T-helper 1 cell (primary cell): ENCODE measurements at places on chromosomes 2 and 18.

DNA sequence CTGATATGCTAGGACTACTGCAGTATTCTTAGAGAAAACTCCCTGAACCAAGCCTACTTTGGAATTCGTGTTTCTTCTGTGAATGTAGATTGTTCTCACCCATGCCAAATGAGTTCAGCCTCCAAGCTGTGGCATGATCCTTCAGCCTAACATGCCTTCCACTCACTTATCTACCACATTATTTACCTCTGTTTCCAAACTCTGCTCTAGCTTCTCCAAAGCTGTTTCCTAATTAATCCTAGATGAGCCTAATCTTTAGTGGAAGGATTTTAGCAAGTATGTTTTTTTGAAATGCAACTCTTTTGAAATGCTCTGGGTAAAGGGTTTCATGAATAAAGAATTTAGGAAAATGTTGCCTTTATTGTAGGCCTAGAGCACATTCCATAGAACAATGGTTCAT is 152.9 kb upstream of the MMADHC start:
- DNase-seq = no peak

DNA sequence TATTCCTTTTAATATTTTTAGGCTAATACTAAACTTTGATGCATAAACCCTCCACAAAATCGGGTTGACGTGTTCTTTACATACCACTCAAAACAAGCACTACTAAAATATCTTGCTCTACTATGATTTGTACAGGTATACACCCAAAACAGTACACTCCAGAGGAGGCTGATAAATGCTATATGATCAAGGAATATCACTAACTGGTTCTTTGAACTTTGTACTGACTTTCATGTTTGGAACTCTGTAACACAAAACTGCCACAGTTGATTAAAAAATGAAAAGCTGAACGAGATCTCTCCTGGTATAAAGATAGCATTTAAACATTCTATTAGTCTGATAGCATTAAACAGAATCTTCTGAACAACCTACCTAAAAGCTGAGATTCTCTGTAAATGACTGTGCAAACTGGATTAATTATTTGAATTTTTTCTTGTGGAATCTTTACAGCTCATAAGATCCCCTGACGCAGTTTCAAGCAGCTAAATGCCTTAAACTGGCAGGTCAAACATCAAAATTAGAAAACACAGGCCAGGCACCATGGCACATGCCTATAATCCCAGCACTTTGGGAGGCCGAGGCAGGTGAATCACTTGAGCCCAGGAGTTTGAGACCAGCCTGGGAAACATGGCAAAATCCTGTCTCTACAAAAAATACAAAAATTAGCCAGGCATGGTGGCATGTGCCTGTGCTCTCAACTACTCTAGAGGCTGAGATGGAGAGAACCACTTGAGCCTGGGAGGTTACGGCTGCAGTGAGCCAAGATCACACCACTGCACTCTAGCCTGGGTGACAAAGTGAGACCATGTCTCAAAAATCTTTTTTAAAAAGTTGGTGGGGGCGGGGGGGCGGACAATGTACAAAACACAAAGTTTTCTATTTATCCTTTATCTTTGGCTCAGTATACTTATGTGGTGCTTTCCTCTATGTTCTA is 150.6 kb downstream of the EXOC6B start:
- no peak for DNase-seq

GRCh38 chr2:29014331-29014730 is 33.2 kb downstream of the TOGARAM2 start:
- DNase-seq = no peak

- DNase-seq = no peak
Observed at GRCh38 chr2:36376319-36376765, 20.8 kb downstream of the CRIM1 start.

DNA sequence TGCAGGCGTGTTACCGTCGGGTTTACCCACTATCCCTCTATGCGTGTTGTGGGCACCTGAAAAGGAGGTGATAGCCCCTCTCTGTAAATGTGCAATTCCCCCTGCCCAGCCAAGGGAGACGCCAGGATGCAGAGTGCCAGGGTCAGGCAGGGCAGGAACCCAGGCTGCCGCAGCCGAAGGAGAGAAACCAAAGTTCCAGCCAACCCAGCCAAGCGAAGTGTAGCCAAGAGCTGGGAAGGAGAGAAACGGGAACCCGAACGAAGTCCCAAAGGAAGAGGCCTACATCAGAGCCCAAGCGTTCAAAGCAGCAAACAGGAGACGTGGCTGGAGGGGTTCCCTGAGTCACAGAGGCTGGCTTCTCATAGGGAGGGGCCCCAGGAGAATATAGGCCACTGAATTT is 24.2 kb upstream of the SPR start:
- DNase-seq = no peak

DNA sequence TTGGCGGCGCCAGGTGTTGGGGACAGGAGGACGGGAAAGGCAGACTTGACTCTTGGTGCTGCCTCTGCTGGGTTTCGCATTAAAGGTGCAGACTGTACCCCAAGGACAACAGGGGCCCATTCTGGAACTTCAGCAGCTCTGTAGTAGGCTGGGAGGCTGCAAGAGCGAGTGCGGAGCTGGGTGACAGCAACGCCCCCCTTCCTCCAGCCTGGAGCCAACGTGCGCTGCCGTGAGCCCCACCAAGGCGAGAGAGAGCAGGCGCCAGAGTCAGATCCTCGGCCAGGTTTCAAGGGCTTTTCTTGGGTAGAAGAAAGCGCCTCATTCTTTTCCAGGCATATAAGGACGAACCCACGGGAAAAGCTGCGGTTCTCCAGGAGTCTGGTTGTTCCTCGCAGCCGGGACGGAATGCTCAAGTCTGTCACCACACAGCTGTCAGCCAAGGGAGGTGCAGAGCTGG is 1.9 kb downstream of the DOK6 start:
- no peak for DNase-seq

- no peak for DNase-seq
Observed at GRCh38 chr18:22528291-22528690, 110.6 kb upstream of the CTAGE1 start.

DNA sequence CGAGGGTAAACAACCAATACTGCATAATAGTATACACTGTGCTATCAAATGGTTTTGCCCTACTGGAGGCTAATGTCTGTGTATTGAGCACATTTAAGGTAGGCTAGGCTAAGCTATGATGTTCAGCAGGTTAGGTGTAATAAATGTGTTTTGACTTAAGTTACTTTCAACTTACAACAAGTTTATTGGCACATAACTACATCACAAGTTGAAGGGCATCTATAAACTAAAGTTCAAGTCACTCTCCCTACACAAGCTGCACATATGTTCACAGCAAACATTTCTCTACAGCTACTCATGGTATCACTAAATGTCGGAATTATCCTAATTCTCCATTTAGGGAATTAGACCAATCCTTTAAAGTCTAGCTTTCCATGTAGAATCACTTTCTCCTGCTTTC is 11.4 kb downstream of the ARL5A start:
- DNase-seq = no peak

DNA sequence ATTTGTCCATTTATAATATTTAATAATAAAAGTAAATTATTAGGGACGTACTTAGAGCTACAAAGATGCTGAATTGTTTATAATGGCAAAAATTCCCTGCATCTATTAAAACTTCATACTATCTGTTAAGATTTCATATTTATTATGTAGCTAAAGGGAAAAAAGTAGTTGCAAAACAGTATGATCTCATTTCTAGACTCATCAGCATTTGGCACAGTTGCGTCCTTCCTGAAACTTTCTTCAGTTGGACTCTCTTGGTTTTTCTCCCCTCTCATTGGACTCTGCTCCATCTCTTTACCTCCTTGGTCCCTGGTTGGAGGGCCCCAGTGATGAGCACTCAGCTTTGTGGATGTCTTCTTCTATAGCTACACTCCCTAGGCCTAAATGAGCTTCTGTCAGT is 99.6 kb downstream of the TMEM247 start:
- no peak for DNase-seq

GRCh38 chr2:165745916-165746315 is 48.1 kb downstream of the GALNT3 start:
- DNase-seq = no peak

- DNase-seq = no peak
Observed at GRCh38 chr2:149329489-149330126, 779 bp upstream of the LYPD6 start.

DNA sequence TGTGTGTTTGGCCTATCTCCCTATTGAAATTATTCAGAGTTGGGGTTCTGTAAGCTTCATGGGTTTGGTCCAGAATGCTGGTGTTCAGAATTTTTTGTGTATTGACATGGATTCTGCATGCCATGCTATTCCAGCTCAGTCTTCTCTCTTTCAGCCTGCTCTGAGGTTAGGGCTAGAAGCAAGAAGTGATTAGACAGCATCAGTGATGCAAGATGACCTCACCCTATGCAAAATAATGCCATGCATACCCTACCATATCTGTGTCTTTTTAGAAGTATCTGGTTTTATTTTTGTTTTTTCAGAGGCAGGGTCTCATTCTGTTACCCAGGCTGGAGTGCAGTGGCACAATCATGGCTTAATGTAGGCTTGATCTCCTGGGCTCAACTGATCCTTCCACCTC is 175.6 kb upstream of the SKOR2 start:
- no peak for DNase-seq

DNA sequence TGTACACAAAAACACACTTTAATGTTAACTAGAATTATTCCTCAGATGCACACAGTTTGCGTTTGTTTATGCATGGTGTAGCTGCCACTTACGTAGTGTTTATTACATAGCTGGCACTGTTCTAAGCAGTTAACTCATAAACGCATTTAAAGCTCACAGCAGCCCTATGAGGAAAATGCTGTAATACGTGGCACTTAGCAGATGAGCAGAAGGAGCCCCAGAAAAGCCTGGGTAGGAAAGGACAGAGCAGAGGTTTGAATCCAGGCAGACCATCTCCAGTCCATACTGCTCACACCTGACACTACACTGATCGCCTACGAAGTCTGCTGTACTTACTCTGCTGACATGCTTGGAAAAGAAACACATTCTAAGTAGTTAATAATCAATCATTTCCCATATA is 66.6 kb downstream of the BCL2 start:
- DNase-seq = no peak

DNA sequence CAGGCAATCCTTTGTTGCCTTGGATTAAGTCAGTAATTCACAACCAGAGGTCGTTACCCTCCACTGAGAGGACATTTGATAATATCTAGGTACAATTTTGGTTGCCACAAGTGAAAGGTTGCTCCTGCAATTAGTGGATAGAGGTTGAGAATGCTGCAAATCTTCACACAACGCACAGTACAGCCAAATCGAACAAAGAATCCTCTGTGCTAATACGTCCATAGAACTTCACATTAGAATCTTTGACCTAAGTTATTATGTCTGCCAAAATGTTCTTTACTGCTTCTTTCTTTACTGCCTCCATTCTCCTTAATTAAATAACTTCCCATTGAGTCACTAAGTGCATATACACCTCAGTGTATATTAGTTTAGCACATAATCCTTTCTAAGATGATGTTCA is 879.5 kb downstream of the TRIB2 start:
- no peak for DNase-seq

DNA sequence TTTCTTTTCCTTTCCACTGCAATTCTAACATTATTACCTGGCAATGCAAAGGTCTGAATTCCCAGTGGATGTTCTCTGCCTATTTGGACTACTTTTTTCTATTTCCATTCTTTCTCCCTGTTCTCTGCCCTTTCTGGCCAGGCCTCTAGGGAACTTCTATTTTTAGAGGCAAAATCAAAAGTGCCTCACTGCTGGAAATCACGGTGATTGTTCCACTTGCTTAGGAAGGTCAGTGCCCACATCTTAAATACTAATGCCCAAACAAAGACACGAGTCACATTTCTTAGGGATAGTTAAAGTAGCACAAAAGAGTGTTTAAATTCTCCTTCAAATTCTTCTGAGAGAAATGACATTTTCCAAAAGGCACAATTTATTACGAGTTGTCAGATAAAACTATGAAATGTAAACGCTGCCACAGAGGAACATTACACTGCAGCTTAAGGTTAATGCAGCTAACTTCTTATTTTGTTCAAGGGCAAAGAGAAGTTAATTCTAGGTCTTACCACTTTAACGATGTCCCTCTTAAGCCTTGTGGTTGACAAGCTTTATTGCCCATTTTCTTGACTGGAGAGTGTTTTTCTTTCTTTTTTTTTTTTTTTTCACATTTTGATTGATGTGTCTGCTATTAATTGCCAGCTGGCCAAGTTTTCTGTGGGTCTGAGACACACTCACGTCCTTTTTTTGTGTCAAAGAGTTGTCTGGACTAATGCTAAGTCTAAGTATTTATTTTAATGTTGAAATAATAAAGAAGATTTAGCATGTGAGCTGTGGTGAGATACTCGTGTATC is 34.7 kb downstream of the ST6GAL2 start:
- no peak for DNase-seq

- no peak for DNase-seq
Observed at GRCh38 chr18:23593720-23594119, 7.4 kb upstream of the NPC1 start.

- no peak for DNase-seq
Observed at GRCh38 chr18:8951491-8951890, 151.0 kb upstream of the NDUFV2 start.

DNA sequence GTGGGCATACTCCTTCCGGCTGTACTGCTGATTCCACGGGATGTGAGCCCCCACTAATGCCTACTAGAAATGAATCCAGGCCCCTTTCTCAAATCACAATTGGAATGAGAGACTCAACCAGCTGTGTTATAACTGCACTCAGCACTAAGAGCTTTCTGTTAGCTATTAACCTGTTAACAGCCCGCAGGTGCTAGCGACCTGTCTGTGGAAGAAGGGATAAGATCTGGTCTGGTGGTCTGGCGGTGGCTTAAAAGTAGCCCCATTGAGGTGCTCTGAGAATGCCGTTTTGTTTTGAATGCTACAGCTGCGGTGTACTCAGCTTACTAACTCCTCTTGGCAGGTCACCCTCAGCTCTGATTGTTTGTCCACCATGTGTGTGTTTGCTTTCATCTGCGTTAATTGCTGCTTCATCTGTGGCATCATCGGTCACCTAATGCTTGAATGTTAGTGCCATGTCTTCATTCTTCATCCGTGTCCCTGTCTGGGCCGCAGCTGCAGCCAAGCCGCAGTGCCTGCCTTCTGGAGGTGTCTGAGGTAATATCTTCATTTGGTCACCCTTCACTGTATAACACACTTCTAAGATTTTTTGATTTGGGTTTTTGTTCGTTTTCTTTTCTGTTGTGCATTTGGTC is 16.3 kb downstream of the RAB12 start:
- no peak for DNase-seq

- DNase-seq = peak; percentile 4
Observed at GRCh38 chr2:74690571-74690970, 36.5 kb downstream of the SEMA4F start.

DNA sequence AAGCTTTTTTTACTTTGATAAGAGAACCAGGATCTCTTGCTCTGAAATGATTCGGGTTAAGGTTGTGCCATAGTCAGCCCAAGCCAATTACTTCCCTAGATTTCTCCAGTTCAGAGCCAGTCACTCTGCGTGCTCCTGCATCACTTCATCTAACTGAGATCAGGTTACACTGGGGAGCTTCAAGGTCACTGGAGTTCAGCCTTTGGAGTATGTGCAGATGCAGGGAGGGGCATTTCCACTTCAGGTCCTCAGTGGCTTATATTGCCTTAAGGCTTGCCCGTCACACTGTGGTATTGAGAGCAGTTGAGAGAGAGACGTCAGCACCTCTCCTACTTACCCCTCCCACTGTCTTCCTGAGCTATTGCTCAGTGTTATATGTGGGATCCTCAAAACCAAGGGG is 317.8 kb downstream of the EPHA4 start:
- DNase-seq = no peak

GRCh38 chr2:29492701-29493100 is 377.5 kb downstream of the CLIP4 start:
- DNase-seq = no peak
